Activated CD8-positive, alpha-beta memory T cell treated with anti-CD3 and anti-CD28 coated beads for 1 hour (primary cell): ENCODE measurements at places on chromosomes 7 and 10.

GRCh38 chr7:73899731-73900142 is 38.8 kb downstream of the TMEM270 start:
- no peak for DNase-seq

GRCh38 chr7:112286250-112287086 is 80.0 kb downstream of the ZNF277 start:
- DNase-seq, result no peak

GRCh38 chr7:67754651-67755050 is 758.0 kb downstream of the TYW1 start:
- DNase-seq, result no peak

- no peak for DNase-seq
These were observed 6.5 kb downstream of the VSIR start for GRCh38 chr10:71766717-71767419.

GRCh38 chr7:50304911-50305582 is 531 bp downstream of the IKZF1 start:
- peak; percentile 42 for DNase-seq

- DNase-seq, result no peak
These were observed 179.7 kb downstream of the HGF start for GRCh38 chr7:81590131-81590530.

DNA sequence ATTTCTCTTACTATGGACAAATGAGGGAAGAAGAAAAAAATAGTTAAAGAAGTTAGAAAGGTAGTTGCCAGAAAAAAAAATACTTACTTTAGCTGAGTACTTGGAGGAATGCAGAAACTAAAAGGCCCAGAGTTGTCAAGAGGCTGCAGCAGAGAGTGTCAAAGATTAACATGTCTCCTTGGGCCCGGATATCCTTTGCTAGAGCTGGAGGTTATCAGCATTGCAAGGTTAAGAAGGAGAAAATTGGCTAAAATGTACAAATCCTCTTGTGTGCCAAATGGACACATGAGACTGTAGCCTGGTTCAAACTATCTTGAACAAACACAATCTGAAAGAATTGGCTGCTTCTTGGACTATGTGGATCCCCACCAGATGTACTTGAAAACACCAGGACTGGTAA is 377.0 kb downstream of the SEMA3D start:
- DNase-seq, result no peak

- no peak for DNase-seq
These were observed 161.0 kb downstream of the SKIDA1 start for GRCh38 chr10:21364196-21365114.

- no peak for DNase-seq
These were observed 18.9 kb upstream of the TMEM140 start for GRCh38 chr7:135128931-135129330.

GRCh38 chr7:108600399-108600798 is 30.7 kb downstream of the DNAJB9 start:
- no peak for DNase-seq
